Testis (tissue), 5 donors: ENCODE measurements at places on chromosomes 5 and 9. TPM values are rescaled to one million over a fixed set of nuclear protein-coding genes. Genes with fewer than 3 reads are reported as not detected.

DNA sequence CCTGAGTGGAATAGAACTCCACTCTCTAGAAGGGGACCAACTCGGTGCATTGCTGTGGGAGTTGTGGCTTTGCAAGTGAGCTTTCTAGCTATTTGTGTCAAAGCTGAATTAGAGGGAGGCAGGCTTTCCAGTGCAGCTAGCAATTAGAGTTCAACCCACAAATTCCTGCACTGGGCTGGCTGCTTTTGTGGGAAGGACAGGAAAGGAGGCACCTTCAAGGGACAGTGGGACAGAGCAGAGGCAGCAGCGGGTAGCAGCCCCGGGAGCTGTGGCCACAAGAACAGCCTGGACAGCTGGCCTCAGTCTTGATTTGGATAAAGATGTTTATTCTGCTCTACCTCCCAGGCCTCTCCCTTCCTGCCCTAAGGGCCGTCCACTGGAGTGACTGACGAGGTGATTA lies 83.7 kb upstream of the SLIT3 start:
- H3K27me3 ChIP-seq = no peaks in the 10 kb centered on the region
- no peaks in the 10 kb centered on the region for H3K4me1 ChIP-seq
- H3K36me3 ChIP-seq = no peaks in the 10 kb centered on the region
- H3K4me3 ChIP-seq = no peak overlapping the region

GRCh38 chr5:98749046-98749445 lies 24.4 kb upstream of the RGMB start:
- H3K36me3 ChIP-seq = no peaks in the 10 kb centered on the region
- no peaks in the 10 kb centered on the region for H3K4me1 ChIP-seq
- H3K4me3 ChIP-seq = no peak overlapping the region
- no peaks in the 10 kb centered on the region for H3K27me3 ChIP-seq

LPCAT1 gene
- total RNA-seq = 21.1 TPM

AJM1 gene
- 24.6 TPM for total RNA-seq

MTAP gene
- total RNA-seq = 19.3 TPM

DNA sequence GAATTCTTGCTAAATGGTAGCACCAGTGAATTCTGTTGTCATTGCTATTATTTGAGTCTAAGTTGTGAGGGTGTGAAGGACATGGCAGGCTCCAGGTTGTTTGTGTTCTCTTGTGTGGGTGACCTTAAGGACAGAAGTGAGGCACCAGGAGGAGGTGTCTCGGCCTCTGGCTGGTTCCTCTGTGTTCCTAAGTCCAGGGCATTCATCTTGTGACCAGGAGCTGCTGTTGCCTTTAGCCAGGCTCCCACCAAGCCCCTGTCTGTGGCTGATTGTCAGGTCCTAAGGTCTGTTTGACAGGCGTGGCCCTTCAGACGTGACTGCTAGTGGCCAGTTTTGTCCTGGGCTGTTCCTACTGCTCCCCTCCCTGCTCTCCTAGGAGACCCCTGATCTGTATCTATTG lies 89.4 kb downstream of the ANGPTL2 start:
- H3K4me3 ChIP-seq = no peak overlapping the region
- no peaks in the 10 kb centered on the region for H3K36me3 ChIP-seq
- no peaks in the 10 kb centered on the region for H3K27me3 ChIP-seq
- H3K27ac ChIP-seq = no peak overlapping the region

GARNL3 gene
- 42.8 TPM for total RNA-seq

- H3K27me3 ChIP-seq = no peaks in the 10 kb centered on the region
- H3K4me3 ChIP-seq = no peak overlapping the region
- H3K36me3 ChIP-seq = no peaks in the 10 kb centered on the region
- no peaks in the 10 kb centered on the region for H3K4me1 ChIP-seq
- no peak for DNase-seq
These were observed 375.8 kb downstream of the TAF11L14 start for GRCh38 chr5:18010053-18010452.

GRCh38 chr9:106922026-106922425 lies 59.1 kb downstream of the ZNF462 start:
- DNase-seq = no peak
- peaks cover 34% of the 10 kb centered on the region for H3K4me1 ChIP-seq
- H3K27ac ChIP-seq = peak overlapping the region; percentile 90
- no peak overlapping the region for H3K4me3 ChIP-seq
- no peaks in the 10 kb centered on the region for H3K27me3 ChIP-seq
- no peaks in the 10 kb centered on the region for H3K36me3 ChIP-seq

- no peaks in the 10 kb centered on the region for H3K36me3 ChIP-seq
- no peaks in the 10 kb centered on the region for H3K4me1 ChIP-seq
- no peaks in the 10 kb centered on the region for H3K27me3 ChIP-seq
- H3K4me3 ChIP-seq = no peak overlapping the region
- no peak overlapping the region for H3K27ac ChIP-seq
These were observed 11.9 kb upstream of the COX7C start for GRCh38 chr5:86605881-86606280.

GRCh38 chr9:121862371-121863332 lies 211.2 kb downstream of the DAB2IP start:
- no peak overlapping the region for H3K27ac ChIP-seq
- H3K27me3 ChIP-seq = no peaks in the 10 kb centered on the region
- no peaks in the 10 kb centered on the region for H3K36me3 ChIP-seq

GRCh38 chr5:40437452-40437861 lies 242.3 kb upstream of the PTGER4 start:
- no peaks in the 10 kb centered on the region for H3K36me3 ChIP-seq
- no peaks in the 10 kb centered on the region for H3K4me1 ChIP-seq
- no peaks in the 10 kb centered on the region for H3K27me3 ChIP-seq
- no peak for DNase-seq

C9orf153 gene
- total RNA-seq = 10.2 TPM

DNA sequence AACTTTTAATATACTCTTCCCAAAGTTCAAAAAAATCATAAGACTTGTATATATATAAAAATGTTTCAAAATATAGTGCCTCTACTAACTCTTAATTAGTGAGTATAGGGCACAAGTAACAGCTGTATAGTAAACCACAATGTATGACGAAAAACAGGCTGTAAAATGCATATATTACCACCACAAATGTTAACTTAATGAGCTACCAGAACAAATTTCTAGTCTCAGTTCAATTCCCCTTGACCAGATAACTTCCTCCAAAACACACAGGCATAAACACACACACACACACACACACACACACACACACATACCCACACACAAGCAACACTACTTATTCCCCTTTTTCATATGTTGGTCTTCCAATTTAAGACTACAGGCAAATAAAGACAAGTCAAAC lies 78.8 kb downstream of the FBXL17 start:
- H3K36me3 ChIP-seq = no peaks in the 10 kb centered on the region
- no peak overlapping the region for H3K27ac ChIP-seq
- no peaks in the 10 kb centered on the region for H3K27me3 ChIP-seq
- DNase-seq = no peak

DNA sequence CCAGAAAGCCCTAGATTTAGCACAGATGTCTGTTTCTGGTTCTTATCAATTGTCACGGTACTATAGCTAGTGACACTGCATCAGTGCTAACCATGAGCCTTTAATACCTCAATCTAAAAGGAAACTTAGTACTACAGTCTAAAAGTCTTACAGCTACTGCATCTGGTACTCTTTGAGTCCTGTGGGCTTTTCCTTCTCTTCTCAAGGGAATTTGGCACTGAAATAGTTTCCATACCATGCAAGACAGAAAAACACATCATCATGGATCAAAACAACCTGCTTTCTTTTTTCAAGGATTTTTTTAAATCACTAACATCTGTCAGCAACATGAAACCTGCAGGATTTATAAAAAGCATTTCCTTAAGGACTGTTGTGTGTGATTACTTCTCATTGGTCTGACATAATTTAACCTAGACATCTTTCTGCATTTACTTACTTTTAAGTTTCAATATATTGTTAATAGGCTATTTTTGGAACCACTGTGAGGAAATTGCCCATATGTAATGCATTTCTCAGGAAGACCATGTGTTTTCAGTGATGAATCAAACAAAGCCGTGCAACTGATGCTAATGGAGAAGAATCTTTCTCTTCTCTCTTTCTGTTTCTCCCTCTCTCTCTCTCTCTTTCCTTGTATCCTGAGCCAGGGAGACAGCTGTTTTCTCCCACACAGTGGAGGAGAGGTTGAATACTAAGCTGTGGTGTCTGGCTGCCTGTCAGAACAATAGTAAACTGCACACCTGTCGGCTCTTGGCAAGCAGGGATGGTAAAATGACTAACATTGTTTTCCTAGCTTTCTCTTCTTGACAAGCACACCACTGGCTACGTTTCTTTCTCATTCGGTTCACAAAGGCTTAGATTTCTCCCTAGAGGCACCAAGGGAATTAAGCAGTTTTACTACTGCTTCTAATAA lies 273.4 kb downstream of the CSNK1G3 start:
- H3K27ac ChIP-seq = no peak overlapping the region
- H3K4me1 ChIP-seq = no peaks in the 10 kb centered on the region
- DNase-seq = no peak
- no peak overlapping the region for H3K4me3 ChIP-seq
- no peaks in the 10 kb centered on the region for H3K27me3 ChIP-seq

- H3K36me3 ChIP-seq = no peaks in the 10 kb centered on the region
- H3K27ac ChIP-seq = no peak overlapping the region
- peak; percentile 29 for DNase-seq
- H3K27me3 ChIP-seq = no peaks in the 10 kb centered on the region
- no peak overlapping the region for H3K4me3 ChIP-seq
These were observed 115.6 kb upstream of the COL5A1 start for GRCh38 chr9:134525841-134526583.

- no peak overlapping the region for H3K4me3 ChIP-seq
- H3K27ac ChIP-seq = no peak overlapping the region
- H3K4me1 ChIP-seq = peaks cover 10% of the 10 kb centered on the region
- H3K36me3 ChIP-seq = no peaks in the 10 kb centered on the region
These were observed 3.2 kb upstream of the TNC start for GRCh38 chr9:115121181-115121580.

GRCh38 chr5:51495672-51496071 lies 112.4 kb downstream of the ISL1 start:
- H3K36me3 ChIP-seq = no peaks in the 10 kb centered on the region
- H3K4me1 ChIP-seq = no peaks in the 10 kb centered on the region
- no peaks in the 10 kb centered on the region for H3K27me3 ChIP-seq
- H3K27ac ChIP-seq = no peak overlapping the region
- DNase-seq = no peak
- no peak overlapping the region for H3K4me3 ChIP-seq

HSDL2 gene
- 23.0 TPM for total RNA-seq

DNA sequence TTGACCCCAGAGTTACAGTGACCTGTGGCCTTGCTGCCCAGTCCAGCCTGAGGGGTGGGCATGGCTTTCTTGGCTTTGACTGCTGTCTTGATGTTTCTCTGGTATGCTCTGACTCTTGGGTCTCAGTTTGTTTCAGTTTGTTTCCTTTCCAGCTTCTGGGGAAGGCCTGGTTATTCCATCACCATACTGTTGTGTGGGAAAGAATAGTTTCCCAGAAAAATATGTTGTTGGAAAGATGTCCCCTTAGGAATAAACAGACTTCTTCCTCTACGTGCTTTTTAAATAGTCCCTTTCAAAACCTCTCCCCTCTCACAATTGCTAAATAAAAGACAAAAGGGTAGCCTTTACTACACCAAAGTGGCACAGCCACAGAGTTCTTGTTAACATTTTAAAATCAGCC lies 49.5 kb downstream of the EGFLAM start:
- H3K36me3 ChIP-seq = no peaks in the 10 kb centered on the region
- H3K27ac ChIP-seq = no peak overlapping the region
- no peaks in the 10 kb centered on the region for H3K4me1 ChIP-seq
- no peak for DNase-seq
- H3K27me3 ChIP-seq = no peaks in the 10 kb centered on the region

- no peak within 1 kb of the TSS for H3K27ac ChIP-seq
- no peaks in the 10 kb centered on the region for H3K36me3 ChIP-seq
- no peak within 1 kb of the TSS for H3K4me3 ChIP-seq
- DNase-seq = no peak
- no peaks in the 10 kb centered on the region for H3K4me1 ChIP-seq
- H3K27me3 ChIP-seq = no peaks in the 10 kb centered on the region
These were observed at the start of gene ECSCR for GRCh38 chr5:139462586-139463276. ECSCR (minus strand) TSS chr5:139462743; CDS start chr5:139462670, 73 bp downstream.

VDAC1 gene
- total RNA-seq = 151 TPM

GRCh38 chr5:1673042-1673677 lies 126.5 kb downstream of the MRPL36 start:
- no peak overlapping the region for H3K4me3 ChIP-seq
- H3K36me3 ChIP-seq = no peaks in the 10 kb centered on the region
- H3K27me3 ChIP-seq = no peaks in the 10 kb centered on the region
- H3K4me1 ChIP-seq = peaks cover 5% of the 10 kb centered on the region
- no peak overlapping the region for H3K27ac ChIP-seq

DNA sequence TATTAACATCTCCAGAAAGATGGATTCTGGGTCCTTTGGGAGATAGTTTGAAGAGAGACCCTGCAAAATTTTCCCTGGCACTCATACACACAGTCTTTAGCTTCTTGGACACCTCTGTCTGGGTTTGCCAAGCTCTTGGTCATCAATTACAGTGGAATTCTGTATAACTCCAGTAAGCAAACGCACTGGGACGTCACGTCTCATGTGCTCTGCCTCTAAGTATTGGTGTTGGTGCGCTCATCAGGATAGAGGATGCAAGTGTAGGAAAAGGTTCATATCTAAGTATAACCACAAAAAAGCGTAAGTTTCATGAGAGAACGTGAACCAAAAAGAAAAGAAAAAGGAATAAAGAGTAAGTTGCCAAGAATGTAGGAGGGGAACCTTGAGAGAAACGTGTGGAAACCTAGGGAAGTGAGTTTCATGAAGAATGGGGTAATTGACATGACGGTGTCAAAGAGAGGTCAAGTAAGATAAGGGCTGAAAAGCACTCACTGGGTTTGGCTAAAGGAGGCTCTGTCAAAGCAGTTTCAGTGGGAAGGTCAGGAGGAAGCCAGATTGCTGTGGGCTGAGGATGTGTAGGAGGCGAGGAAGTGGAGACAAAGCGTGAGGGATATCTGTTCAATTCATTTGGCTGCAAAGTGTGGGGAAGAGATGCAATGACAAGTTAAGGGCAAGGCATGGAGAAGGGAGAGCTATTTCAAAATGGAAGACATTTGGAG lies 92.7 kb downstream of the RAD23B start:
- H3K4me1 ChIP-seq = no peaks in the 10 kb centered on the region
- no peaks in the 10 kb centered on the region for H3K36me3 ChIP-seq
- no peak overlapping the region for H3K4me3 ChIP-seq

DNA sequence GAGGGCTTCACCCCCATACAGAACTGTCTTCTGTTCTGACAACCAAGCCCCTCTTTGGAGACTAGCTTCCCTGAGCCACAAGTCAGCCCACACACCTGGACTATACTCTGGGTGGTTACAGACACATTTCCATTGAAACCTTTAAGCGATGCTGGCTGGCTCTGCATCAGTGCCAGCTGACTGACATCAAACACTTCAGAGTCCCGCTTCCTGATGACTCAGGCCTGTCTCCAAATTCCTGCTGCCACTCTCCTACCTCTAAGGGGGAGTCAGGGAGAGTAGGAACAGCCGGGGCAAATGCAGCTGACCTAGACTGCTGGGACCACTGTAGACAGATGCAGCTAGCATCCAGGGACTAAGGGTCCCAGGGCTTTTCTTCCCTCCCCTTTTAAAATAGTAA lies 59.4 kb downstream of the SIL1 start:
- H3K4me3 ChIP-seq = no peak overlapping the region
- H3K27ac ChIP-seq = no peak overlapping the region
- H3K4me1 ChIP-seq = peaks cover 24% of the 10 kb centered on the region
- DNase-seq = no peak
- no peaks in the 10 kb centered on the region for H3K36me3 ChIP-seq

CDO1 gene
- total RNA-seq = 45.0 TPM

AQP7 gene
- 19.1 TPM for total RNA-seq

ARHGEF37 gene
- total RNA-seq = 13.4 TPM
